Fibroblast of villous mesenchyme (primary cell): ENCODE measurements at places on chromosomes 11 and 22. TPM values are rescaled to one million over a fixed set of nuclear protein-coding genes. Genes with fewer than 3 reads are reported as not detected.

DNA sequence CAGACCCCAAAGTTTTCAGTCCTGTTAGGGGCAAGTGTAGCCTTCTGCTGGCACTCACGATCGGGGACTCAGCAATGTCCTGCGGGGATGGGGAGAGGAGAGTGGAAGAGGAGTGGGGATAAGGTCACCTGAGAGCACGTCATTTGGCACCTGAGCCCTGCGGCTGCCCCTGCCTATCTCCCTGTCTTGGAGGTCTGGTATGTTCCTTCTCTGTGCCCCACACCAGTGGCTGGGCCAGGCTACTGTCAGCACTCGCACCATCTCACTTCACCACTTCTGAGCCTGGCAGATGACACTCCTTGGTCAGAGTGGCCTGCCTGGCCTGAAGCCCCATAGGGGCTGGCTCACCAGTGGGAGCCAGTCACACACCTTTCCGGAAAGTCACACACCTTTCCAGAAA, 20.1 kb upstream of the CHADL start:
- no peak for DNase-seq

SLC25A18 gene
- under 0.01 and 0.32 TPM in 2 replicates for total RNA-seq

- DNase-seq, result no peak
Measured at GRCh38 chr22:48896766-48897644, 930.7 kb downstream of the BRD1 start.

DNA sequence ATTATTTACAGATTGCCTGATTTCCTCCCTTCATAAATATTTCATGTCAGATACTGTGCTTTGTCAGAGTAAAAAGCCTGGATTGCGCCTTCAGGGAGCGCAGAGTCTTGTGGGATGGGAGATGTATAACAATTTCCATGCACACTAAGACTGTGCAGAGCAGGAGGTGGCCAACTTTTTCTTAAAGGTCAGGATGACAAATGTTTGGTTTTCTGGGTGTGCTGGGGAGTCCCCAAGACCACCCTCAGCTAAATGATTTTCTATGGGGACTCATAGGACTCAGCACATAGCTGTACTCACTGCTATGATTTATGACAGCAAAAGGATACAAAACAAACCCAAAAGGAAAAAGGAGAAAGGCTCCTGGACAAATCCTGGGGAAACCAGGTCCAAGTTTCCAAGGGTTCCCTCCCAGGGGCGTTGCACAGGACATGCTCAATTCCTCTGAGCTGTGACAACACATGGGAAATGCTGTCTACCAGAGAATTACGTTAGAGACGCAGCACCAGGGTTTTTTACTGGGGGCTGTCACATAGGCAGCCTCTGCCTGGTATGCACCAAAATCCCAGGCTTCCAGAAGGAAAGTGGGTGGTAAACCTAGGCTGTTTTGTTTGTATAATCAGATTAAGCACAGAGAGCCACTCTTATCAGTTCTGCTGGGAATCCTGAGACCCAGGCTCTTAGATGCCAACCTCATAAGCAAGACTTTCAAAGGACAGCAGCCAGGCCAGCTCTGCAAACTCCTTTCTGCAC, 59.1 kb downstream of the CSNK2A3 start:
- DNase-seq, result peak; percentile 16

DNA sequence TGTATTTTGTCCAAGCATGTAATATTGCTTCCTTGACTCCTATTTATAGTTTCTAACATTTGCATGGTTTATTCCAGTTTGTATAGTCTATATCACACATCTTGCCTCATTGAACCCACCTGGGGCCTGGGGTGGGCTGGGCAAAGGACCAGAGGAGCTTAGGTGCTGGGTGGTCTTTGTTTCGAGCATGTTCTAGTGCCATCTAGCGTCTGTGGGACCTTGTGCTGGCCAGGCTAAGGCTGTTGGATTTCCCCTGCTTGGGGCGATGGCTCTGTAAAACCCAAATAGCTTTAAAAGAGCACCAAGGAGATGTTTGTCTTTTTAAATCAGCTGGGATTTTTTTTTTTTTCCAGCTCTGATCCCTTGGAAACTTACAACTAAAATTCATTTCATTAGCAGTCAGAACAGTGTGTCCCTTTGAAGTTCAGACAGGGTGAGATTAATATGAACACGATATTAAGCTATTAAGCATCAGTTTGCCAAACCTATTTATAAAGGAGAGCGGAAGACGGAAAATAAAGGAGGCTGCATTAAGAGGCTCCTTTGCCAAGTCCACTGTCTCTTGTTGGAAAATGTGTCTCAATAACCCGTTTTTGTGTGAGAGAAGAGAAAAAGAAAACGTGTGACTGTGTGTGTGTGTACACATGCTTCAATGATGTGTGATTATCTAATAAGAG, 157.4 kb downstream of the COMMD9 start:
- DNase-seq, result peak; percentile 68

ABCC8 gene
- not detected in 2 replicates for total RNA-seq

GRCh38 chr22:27075028-27075678, 417.8 kb downstream of the MIAT start:
- no peak for DNase-seq

DNA sequence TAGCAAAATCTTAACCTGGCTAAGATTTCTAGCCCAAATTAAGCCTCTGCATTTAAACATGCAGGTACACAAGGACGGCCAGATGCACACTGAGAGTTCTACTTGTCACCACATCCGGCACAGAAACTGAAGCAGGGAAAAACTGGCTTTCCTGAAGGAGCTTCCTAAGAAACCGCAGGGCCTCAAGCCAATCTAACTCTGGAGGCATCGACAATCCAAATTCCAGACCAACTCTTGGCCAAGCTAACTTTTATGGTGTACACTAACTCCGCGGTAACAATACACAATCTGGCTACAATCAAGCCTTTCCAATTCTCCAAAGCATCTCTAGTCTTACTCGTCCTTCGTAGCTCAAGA, 1.2 kb downstream of the MSANTD2 start:
- peak; percentile 74 for DNase-seq

GRCh38 chr11:114123692-114124330, 64.3 kb downstream of the ZBTB16 start:
- DNase-seq, result no peak

DNA sequence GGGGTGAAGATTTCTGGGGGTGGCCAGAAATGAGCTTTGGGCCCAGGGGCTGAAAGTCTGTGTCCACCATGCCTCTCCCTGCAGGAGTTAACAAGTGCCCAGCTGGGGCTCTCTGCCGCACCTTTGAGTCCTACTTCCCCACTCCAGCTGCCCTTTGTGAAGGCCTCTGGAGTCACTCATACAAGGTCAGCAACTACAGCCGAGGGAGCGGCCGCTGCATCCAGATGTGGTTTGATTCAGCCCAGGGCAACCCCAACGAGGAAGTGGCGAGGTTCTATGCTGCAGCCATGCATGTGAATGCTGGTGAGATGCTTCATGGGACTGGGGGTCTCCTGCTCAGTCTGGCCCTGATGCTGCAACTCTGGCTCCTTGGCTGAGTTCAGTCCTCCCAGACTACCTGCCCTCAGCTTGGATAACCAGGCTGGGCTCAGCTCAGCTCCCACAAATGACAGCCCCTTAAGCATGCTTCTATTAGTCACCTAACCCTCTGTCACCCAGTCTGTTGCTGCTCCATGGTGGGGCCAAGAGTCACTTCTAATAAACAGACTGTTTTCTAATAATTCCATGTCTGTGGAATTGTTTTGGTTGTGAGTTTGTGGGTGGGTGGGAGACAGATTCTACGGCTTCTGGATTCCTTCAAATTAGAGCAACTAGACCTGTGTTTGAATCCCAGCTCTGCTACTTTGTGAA, 3.0 kb upstream of the INPPL1 start:
- no peak for DNase-seq

MN1 gene
- total RNA-seq, result 0.86 and 3.9 TPM in 2 replicates

DNA sequence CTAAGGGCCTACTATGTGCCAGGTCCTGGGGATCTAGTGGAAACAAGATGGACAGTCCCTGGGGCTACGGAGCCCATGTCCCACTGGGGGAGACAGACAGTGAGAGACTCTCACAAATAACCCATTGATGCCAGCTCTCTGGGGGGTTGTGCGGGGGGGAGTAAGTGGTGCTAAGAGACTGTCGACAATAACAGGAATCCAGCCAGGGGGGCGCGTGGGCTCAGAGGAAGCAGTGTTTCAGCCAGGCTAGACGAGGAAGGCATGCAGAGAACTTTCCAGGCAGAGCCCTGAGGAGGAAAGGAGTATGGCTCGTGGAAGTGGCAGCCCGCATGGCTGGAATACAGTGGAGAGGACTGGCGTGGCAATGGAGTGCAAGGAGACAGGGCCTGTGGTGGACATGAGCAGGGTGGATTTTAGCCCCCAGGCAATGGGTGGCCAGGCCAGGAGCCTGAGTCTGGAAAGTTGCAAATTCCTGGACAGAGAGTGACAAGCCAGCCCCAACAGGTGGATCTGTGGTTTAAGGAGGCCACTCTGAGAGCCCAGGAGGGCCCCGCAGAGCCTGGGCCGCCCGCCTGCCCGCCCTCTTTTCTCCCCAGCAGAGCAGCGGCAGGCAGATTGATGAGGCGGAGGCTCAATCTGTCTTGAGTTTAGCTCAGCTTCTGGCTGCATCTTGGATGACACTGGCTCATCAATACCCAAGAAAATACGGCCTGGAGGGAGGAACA, 40.0 kb upstream of the TCF20 start:
- DNase-seq, result no peak

DNA sequence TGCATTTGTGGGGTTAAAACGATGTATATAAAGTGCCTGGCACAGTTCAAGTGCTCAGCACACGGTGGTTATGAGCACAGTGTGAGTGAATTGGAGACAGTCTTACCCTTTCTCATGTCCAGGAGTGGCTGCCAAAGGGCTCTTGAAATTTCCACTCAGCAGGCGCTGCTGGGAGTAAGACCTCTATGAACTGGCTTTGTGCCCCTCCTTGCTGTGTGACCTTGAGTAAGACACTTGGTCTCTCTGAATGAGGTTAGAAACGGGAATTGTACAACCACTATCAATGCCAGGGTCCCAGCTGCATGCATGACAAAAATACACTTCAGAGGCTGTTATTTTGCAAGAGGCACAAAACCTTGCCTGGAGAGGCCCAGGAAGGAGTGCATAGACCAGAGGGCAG, 86.6 kb downstream of the TSPAN18 start:
- no peak for DNase-seq

GPR83 gene
- under 0.01 TPM in 1 of 2 replicates, not detected in the other for total RNA-seq

- DNase-seq, result no peak
Measured at GRCh38 chr11:3227568-3228444, 4.4 kb downstream of the MRGPRE start.

DNA sequence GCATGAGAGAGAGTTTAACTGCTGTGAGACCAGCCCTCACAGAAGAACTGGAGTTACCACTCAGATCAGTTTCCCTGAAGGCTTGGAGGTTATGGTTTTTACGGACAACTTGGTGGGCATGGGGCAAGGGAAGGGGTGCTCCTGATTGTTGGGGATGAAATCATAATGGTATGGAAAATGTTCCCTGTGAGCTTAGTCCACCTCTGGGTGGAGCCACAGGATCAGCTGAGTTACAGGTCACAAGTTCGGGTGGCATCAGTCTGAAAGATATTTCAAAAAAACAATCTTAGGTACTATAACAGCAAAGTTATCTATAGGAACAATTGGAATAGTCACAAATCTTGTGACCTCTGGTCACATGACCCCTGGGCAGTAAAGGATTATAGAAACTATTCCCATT, 162.9 kb downstream of the DLG2 start:
- DNase-seq, result no peak

ACAD8 gene
- total RNA-seq, result 14.5 and 16.4 TPM in 2 replicates

KCNE3 gene
- under 0.01 and 0.64 TPM in 2 replicates for total RNA-seq

ST3GAL4 gene
- total RNA-seq, result 16.8 and 17.1 TPM in 2 replicates

- DNase-seq, result peak; percentile 6
Measured at GRCh38 chr11:87903345-87903744, 271.9 kb downstream of the RAB38 start.

PARVG gene
- total RNA-seq, result not detected in 2 replicates

- no peak for DNase-seq
Measured at GRCh38 chr11:126636911-126637794, 281.7 kb downstream of the ST3GAL4 start.

DNA sequence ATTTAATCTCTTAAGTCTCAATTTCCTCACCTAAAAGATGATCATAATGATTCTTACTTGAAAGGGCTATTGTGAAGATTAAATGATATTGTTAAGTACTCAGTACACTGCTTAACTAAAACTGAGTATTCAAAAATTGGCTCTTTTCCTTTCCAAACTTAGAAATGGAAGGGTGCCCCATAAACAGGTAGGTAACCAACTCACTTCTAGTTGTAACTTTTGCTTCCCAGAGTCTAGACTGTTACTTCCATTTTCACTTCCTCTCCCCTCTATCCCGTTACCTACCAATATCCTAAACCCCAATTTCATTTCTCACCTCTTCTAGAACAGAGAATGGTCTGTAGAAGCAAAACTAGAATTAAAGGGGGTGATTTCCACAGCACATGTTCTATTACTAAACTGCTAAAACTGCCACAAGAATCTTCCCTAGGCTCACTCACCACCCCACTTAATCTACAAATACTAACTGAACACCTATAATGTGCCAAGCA, 50.0 kb downstream of the RRAS2 start:
- no peak for DNase-seq

USP2 gene
- total RNA-seq, result under 0.01 and 0.43 TPM in 2 replicates

JAML gene
- not detected in 2 replicates for total RNA-seq

C11orf16 gene
- total RNA-seq, result not detected in 2 replicates

DLG2 gene
- 1.3 TPM in 2 replicates for total RNA-seq

PRG3 gene
- not detected in 2 replicates for total RNA-seq

PTPRCAP gene
- 0.32 TPM in 1 of 2 replicates, not detected in the other for total RNA-seq

- DNase-seq, result no peak
Measured at GRCh38 chr11:78193806-78194205, 5.1 kb downstream of the USP35 start.

LARGE1 gene
- total RNA-seq, result 13.4 and 15.5 TPM in 2 replicates

DNA sequence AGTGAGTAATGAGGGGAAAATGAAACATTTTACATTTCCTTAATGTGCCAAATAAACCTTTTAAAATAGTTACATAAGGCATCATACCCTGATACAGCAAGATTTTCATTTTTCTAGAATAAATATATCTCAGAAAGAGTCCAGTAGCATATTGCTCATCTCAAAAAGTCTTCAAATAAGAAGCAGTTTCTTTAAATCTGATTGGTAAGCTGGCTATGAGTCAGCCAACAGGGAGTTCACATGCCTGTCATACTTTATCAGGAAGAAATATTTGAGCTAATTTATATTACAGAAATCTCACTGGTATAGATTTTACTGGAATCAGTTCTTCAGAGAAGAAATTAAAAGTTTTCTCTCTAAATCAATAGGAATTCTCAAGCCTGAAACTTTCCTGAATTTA, 258.1 kb downstream of the C11orf87 start:
- no peak for DNase-seq

DNA sequence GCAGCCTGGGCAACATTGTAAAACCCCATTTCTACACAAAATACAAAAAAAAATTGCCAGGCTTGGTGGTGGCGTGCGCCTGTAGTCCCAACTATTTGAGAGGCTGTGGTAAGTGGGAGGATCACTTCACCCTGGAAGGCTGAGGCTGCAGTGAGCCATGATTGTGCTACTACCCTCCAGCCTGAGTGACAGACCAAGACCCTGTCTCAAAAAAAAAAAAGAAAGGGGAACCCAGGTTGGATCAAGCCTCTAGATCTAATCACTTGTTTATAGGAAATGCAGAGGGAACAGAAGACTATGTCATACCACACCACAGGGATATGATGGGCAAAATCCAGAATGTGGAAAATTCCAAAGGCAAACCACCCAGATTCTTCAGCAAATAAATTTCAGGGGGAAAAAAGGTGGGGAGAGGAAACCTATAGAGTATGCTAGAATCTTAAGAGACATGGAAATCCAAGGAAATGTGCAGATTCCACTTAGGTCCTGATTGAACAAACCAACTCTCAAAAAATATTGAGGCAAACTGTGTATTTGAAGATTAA, 16.5 kb upstream of the MALAT1 start:
- no peak for DNase-seq
